ENCODE measurements at places on chromosomes 16 and 17. TPM values are rescaled to one million over a fixed set of nuclear protein-coding genes. Genes with fewer than 3 reads are reported as not detected.

GRCh38 chr16:13883276-13883675, 36.7 kb upstream of the ERCC4 start:
- no peak for DNase-seq

- DNase-seq, result no peak
These were observed 46.0 kb downstream of the HS3ST2 start for GRCh38 chr16:22859925-22860324.

- DNase-seq, result no peak
These were observed 12.2 kb downstream of the SLC13A5 start for GRCh38 chr17:6700948-6701307.

DNA sequence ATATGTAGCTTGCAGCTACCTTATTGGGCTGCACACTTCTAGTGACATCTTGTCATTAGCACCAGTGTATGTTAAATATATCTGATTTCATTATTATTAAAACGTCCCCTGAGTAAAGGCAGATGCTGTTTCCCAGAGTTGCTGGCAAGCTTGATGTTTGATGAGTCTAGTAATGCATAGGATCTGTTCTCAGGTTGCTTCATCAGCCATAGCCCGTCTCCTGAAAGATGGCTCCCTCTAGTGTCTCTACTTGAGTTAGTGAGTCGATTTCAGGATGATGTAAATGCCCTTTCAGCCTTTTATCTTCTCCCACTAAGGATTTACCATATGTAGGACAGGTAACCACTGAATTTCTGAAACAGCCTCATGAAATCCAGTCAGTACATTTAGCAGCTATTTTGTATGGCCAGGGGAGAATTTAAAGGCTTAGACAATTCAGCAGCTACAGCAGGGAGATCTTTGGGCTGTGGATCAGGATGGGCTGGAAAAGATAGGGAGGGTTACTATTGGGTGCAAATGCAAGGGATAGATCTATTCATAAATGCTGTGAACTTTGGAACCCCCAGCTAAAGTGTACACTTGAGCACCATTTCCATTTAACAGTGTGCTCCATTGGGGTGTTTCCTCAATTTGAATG, 376.3 kb downstream of the CNTNAP4 start:
- no peak for DNase-seq

DNA sequence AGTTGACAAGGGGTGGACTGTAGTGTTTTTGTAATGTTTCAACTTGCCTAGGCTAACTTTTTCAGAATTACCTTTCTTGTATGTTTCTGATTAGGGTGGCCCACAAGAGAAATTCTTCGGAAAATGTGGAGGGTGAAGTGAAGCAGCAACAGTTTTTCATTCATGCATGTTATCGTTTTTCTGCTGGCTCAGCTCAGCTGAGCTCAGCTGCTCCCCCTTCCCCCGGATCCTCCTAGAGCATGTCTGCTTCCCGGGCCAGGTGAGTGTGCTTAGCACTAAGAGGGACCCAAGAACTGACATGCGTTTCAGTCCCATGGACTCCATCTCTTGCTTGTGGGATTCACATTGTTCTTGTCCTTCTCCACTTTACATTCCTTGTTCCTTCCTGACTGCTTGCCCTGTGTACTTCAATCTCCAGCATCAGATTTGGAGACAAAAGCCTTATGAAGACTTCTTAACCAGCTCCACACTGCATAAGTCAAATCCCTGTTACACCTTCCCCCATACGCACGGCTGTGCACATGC, 33.6 kb downstream of the SCPEP1 start:
- DNase-seq, result no peak

- no peak for DNase-seq
These were observed 16.9 kb downstream of the SRCAP start for GRCh38 chr16:30715750-30716445.

C17orf100 gene
- total RNA-seq, result 2.0 TPM

TMEM132E gene
- not detected for total RNA-seq

CDH16 gene
- total RNA-seq, result 2.2 TPM

All from left colon (tissue), 2 donors.